ENCODE measurements at places on chromosomes 16 and 17. TPM values are rescaled to one million over a fixed set of nuclear protein-coding genes. Genes with fewer than 3 reads are reported as not detected.

DNA sequence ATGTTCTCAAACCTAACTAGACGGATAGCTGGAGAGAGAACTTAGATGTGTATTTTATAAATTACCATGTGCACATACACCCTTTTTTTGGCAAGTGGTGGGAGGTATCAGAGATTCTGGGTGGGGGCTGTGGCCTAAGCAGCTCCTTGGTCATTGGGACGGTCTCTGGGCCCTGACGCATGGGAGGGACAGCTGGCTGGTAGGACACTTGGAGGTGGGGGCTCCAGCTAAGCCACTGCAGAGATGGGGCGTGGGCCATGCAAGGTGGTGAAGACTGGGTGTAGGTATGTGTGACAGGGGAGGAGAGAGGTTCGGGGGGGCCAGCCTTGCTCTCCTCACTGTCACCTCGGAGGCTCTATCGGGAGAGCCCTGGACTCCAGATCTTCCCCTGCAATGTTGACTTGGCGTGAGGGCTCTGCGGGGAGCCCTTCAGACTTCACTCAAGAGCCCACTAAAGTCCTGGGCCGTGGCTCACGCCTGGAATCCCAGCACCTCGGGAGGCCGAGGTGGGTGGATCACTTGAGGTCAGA is 17.1 kb downstream of the C1QTNF1 start:
- no peak for DNase-seq

C17orf100 gene
- total RNA-seq = 1.6 TPM

GRCh38 chr16:6969594-6969993 is 363.1 kb upstream of the RBFOX1 start:
- no peak for DNase-seq

AXIN2 gene
- total RNA-seq = 3.3 TPM

DNA sequence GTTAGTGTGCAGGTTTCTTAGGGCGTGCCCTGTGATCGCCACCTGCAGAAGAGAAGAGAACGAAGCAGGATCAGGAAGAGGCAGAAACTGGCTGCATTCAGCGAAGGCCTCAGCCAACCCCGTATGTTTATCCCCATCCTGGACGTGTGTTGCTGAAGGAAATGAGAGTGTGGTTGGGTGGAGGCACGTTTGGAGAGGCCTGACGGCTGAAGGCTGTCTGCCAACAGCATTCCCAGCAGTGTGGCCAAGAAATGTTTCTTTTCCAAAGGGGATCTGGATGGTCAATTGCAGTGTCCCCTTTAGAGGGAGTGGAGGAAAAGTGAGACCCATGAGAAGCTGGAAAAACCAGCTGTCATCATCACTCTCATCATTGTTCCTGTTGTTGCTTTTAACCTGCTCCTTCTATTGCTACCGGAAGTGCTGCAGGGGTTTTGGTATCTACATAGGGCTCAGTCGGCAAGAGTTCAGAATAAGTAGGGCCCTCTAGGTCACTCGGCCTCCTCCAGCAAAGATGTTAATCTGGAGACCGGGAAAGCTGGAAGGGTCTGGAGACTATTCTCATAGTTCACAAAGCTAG is 46.5 kb upstream of the SLC47A1 start:
- no peak for DNase-seq

- no peak for DNase-seq
Measured at GRCh38 chr16:30961384-30961783, 3.8 kb downstream of the SETD1A start.

GRCh38 chr16:88835383-88835782 is 21.4 kb downstream of the GALNS start:
- no peak for DNase-seq

DNA sequence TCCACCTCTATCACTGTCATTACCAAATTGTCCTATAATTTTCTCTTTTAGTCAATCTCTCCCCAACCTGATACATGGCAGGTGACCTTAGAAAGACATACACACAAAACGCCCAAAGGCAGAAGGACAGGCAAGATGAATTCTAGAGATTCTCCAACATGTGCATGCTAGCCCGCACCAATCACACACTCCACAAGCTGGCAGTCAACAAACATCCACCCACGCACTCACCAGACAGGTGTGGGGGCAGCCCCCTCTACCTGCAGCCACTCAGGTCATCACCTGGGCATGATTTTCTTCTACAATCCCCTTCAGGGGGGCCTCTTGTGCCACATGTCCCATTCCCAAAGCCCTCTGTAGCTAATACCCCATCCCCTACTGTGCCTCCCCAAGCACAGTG is 9.5 kb downstream of the MPP2 start:
- DNase-seq = no peak

DNA sequence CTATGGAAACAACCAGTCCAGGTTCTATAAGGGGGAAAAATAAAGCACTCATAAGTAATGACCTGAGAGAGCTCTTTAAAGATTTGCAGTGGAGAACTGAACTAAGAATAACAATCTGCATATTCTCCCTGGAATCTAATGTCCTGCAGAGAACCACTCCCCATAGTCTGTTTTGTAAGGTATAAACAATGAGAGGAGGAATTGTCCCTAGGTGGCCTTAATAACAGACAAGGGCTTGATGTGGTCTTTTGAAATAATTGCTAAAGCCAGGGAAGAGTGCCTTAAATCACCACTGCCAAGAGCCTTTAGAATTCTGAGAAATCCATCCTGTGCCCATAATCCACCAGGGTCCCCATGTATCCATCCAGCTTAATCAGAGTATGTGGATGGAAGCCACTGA is 106.3 kb downstream of the CDH11 start:
- no peak for DNase-seq

NEUROD2 gene
- not detected for total RNA-seq

- DNase-seq = no peak
Measured at GRCh38 chr16:5581908-5582307, 484.3 kb upstream of the EEF2KMT start.

- peak; percentile 36 for DNase-seq
Measured at GRCh38 chr17:31404028-31404949, 12.8 kb downstream of the RAB11FIP4 start.

- no peak for DNase-seq
Measured at GRCh38 chr16:58035356-58036170, 10.0 kb downstream of the MMP15 start.

TIMP2 gene
- 213 TPM for total RNA-seq

GRCh38 chr16:53053967-53054669 is 673 bp upstream of the CHD9 start:
- DNase-seq = no peak

DNA sequence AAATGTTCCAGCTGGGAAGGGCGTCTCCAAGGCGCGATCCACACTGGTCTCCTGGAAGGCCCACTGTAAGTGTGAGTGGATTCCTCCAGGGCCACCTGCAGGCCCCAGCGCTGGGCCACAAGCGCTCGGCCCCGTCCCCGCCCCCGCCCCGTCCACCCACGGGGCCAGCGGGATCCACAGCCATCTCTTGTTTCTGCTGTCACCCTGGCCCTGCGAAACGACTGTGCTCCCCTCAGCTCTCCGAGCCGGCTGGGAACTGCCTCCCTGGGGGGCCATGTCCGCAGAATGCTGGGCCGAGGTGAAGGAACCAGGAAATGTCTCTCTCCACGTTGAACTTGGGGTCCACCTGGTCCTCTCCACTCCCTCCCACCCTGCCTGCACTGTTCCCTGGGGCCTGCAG is 1955.2 kb downstream of the TP53TG3F start:
- DNase-seq = no peak

- DNase-seq = peak; percentile 41
Measured at GRCh38 chr16:71467810-71468209, 5.8 kb upstream of the ZNF23 start.

GRCh38 chr16:10828851-10829366 is 10.3 kb upstream of the TVP23A start:
- DNase-seq = peak; percentile 93

GRCh38 chr16:65833171-65833871 is 533.2 kb upstream of the CDH5 start:
- DNase-seq = peak; percentile 78

KRT33B gene
- 1.3 TPM for total RNA-seq

PYDC1 gene
- not detected for total RNA-seq

DNA sequence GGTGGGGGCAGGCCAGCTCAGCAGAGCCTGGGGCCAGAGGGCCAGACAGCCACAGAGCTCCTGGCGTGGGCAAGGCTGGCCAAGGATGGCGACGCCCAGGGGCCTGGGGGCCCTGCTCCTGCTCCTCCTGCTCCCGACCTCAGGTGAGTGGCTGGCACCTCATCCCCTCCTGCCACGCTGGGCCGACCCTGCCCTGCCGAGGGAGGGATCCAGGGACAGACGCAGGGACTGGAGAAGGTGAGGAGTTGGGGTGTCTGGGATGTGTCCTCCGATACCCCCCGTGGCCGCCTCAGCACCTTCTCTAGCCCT is at the start of gene ADGRG3:
Gene ADGRG3 (plus strand): TSS at position 44 of the 309 bp plus-strand sequence. CDS start 42 bp downstream, at position 86.
- no peak for DNase-seq

DNA sequence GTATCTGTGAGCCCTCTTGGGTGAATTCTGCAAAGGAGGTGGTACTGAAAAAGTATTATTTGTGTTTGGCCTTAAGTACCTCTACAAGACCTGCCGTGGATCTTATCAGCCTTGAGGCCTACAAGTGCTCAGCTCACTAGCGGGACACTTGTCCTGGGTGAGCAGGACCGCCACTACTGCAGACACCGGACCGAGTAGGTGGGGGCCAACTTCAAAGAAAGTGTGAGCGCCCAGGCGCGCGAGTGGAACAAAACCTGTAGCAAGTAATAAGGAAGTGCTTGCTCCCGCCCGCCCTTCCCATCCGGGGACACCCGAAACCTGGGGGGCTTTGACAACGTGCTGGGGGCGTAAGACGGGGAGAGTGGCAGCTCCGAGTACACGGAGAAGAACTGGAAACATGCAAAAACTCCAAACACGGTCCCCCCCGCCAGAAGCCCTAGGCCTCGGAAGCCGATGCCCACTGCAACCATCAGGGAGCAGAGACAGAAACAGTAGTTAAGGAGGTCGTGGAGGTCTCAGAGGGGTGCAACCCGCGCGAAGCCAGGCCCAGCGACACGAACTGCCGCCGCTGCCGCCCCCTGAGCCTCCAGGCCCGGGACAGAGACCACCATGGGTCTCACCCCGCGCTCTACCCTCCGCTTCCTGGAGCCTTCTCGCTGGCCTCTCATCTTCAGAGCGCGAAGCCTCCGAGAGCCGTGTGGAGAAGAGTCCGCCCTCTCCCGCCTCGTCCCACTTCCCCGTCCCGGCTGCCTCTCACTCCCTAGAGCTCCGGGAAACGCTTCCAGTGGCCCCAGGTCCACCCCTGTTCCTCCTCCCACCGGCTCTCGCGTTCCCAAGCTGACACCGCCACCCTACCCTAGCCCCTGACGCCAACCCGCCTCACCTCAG is 537 bp downstream of the CNOT1 start:
- DNase-seq = peak; percentile 53

GRCh38 chr17:56779898-56780777 is 53.6 kb downstream of the C17orf67 start:
- DNase-seq = peak; percentile 63

All from M059J (cell line).